ENCODE measurements at places on chromosomes 12 and 14.

DNA sequence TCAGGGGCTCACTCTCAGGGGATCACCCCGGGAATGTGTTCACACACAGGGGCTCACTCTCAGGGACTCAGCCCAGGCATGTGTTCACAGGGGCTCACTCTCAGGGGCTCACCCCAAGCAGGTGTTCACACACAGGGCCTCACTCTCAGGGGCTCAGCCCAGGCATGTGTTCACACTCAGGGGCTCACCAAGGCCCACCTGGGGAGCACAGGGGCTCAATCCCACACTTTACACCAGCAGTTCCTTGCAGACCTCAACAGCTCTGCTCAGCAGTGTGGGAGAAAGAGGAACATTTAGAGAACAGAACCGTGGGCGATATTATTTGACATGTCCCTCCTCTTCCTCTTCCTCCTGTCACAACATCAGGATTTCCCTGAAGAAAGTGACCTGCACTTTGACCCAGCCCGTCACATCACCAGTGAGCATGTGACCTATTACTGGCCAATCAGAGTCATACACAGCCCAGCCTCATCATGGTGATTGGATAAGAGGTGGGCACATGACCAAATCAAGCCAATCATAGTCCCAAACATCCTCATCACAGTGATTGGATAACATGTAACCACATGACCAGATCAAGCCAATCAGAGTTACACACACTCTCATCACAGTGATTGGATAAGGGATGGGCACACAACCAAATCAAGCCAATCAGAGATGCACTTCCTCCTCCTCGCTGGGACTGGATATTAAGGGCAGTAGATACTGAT is 359.4 kb upstream of the SFSWAP start:
- DNase-seq: no peak

- DNase-seq: no peak
Measured at GRCh38 chr14:86533834-86534233, 1003.9 kb downstream of the FLRT2 start.

- no peak for DNase-seq
Measured at GRCh38 chr12:120887253-120888043, 16.7 kb downstream of the SPPL3 start.

DNA sequence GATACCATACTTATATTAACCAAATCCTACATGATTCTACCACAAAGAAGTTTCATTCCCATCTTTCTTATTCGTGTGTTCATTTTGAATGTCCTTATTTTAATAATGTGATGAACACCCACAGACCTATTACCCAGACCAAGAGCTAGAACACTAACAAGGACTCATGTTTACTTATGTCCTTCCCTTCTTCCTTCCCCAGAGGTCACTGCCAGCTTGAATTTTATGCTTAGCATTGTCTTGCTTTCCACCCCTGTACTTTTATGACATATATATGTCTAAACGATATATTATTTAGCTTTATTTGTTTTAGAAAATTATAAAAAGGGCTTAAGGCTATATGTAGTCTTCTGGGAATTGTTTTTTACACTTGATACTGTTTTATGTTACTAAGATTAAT is 238.6 kb downstream of the LRIG3 start:
- DNase-seq: no peak

DNA sequence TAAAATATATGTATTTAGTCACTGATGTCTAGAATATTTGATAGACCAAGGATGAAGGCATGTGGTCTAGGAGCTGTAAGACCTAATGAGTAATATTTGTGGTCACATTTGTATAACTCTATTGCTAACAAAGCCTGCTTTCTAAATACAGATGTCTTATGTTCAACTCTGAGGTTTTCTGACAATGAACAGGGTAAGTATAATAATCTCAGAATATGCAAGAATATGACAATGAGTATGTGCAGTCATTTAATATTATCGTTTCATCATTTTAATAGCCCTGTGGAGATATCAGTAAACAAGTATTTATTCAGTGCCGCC is 389.6 kb downstream of the LRIG3 start:
- DNase-seq: no peak

- no peak for DNase-seq
Measured at GRCh38 chr12:114760151-114760877, 76.3 kb upstream of the TBX3 start.

DNA sequence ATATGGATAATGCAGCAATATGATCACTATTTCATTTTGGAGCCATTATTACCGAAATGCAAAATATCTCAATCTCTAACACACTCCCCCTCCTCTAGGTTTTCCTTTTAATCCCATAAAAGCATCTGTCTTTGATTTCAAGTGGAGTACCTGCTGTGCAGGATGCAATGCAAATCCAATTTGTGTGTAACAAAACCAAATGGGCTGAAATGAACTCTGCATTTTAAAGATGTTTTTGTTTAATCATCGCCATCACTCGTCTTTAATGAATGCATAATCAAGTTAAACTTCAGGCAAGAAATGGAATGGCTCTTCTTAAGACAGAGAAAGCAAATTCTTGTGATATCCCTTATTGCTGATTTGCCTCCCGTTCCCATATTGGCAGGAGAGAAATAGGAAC is 114.3 kb downstream of the SLC15A5 start:
- no peak for DNase-seq

DNA sequence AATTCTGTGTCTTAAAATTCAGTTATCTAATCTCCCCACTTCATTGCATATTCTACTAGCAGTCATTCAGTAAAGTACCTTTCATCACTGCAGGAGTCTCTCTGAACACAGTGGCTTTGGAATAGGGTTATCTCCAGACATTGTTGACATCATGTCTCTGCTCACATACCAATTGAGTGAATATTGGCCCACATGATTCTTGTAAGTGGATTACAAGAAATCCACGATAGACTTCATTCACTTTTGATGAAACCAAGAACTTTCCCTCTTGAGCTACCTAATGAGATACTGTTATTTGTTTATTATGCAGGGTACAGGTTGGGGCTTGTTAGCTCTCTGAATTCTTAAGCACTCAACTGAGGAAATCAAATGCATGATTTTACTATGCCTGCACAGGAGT is 284.9 kb downstream of the RAD51B start:
- DNase-seq: no peak

GRCh38 chr14:100025111-100025510 is 40.1 kb upstream of the EVL start:
- no peak for DNase-seq

DNA sequence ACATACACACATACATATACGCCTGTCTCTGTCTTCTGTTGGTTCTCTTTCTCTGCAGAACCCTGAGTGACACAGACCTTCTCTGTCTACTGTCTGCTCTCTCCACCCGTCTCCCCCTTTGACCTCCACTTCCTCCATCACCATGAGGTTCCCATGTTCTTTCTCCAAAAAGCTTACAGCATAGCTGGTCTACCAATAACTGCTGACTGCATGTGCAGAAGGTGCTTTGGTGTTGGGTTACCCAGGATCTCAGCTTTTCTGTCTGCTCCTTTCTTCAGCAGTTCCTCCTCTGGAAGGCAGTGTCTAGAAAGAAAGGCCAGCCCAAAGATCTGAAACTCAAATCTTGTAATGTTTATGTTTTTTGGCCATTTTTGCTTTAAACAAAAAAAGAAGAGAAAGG is 125.6 kb downstream of the SMOC1 start:
- DNase-seq: no peak

GRCh38 chr12:106758349-106759110 is 16.0 kb upstream of the RIC8B start:
- no peak for DNase-seq

DNA sequence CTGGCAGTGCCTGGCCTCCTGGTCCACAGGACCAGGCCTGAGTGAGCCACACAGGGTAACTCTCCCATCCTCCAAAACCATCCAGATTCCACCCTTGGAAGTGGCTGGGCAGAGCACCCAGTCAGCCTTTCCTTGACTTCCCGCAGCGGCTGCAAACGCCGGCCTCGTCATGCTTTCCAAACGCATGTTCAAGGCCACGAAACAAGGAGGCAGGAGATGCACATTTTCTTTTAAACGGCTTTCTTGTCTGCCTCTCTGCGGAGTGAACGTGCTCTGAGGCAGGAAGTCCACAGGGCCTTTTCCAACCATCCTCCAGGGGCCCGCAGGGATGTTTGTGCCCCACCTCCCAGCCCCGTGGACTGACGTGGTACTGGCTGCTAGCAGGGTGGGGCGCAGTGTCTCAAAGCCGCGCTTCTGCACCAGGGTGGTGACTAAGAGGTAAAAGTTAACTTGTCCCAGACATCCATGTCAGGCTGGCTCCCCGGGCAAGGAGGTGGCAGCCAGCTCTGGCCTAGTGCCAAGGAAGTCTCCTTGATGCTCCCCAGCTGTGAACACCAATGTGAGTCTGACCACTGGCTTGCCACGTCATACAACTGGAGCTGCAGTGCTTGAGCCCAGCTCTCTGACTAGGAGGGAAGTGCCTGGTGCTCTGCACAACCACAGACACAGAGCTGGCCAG is 45.0 kb downstream of the KCNA5 start:
- DNase-seq: no peak

DNA sequence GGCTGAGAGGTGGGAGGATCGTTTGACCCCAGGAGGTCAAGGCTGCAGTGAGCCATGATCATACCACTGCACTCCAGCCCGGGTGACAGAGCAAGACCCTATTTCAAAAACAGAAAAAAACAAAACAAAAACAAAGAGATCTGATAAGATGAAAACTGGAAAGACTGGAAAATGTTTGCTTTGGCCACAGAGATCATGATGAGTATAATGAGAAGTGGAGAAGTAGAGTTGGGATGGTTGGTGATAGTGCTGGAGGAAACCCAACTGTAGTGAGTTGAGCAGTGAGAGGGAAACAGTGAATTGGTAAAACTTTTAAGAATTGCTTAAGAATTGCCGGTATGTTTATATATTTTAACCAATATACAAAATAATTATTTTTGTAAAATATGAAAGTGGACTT is 39.2 kb downstream of the MON2 start:
- DNase-seq: no peak

DNA sequence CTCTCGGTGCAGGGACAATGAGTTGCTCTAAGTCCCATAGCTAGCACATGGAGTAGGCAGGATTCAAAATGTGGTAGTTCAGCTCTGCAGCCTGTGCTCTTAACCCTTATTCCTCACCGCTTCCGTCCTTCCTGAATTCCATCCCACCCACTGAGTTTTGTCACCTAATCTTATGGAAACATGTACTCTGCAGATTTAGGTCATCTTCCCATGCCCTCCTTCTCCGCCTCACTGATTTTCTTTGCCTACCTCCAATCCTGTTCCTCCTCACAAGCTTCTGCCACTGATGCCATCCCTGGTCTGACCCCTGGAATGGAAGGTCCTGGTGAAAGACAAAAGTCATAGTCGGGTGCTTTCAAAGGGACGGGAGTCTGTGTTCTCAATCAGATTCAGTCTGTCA is 46.5 kb upstream of the ABCC9 start:
- DNase-seq: no peak

DNA sequence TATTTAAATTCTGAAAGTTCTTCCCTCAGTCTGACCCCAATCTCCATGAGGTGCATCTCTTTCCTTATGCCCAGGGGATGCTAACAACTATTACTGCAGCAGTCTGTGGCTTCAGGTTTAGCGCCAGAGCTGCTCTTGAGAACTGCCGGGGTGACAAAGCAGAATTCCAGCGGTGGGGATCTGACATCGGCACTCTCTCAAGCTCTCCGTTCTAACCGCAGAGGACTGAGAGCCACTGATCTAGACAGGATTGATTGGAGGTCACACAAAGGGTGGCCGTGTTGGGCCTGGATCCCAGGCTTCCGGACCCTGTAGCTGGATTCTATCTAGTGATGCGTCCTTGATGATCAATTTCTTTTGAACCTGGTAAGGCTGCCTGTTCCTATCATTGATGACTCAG is 155.6 kb upstream of the TMEM132C start:
- no peak for DNase-seq

- no peak for DNase-seq
Measured at GRCh38 chr12:80862531-80862930, 75.2 kb downstream of the LIN7A start.

- no peak for DNase-seq
Measured at GRCh38 chr12:48388938-48389337, 38.2 kb upstream of the ZNF641 start.

- no peak for DNase-seq
Measured at GRCh38 chr12:121255433-121255832, 41.1 kb downstream of the CAMKK2 start.

GRCh38 chr12:50123203-50123602 is 11.2 kb downstream of the COX14 start:
- DNase-seq: no peak

DNA sequence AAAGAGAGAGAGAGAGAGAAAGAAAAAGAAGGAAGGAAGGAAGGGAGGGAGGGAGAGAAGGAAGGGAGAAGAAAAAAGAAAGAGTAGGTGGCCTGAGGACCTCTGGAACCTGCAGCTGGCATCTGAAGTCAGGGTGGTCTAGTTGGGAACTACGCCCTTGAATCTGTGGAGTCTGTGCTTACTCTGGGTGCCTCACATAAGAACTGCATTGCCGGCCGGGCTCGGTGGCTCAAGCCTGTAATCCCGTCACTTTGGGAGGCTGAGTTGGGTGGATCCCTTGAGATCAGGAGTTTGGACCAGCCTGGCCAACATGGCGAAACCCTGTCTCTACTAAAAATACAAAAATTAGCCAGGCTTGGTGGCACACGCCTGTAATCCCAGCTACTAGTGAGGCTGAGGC is 10.0 kb upstream of the NRDE2 start:
- no peak for DNase-seq

- DNase-seq: no peak
Measured at GRCh38 chr12:113519464-113520307, 48.0 kb upstream of the LHX5 start.

DNA sequence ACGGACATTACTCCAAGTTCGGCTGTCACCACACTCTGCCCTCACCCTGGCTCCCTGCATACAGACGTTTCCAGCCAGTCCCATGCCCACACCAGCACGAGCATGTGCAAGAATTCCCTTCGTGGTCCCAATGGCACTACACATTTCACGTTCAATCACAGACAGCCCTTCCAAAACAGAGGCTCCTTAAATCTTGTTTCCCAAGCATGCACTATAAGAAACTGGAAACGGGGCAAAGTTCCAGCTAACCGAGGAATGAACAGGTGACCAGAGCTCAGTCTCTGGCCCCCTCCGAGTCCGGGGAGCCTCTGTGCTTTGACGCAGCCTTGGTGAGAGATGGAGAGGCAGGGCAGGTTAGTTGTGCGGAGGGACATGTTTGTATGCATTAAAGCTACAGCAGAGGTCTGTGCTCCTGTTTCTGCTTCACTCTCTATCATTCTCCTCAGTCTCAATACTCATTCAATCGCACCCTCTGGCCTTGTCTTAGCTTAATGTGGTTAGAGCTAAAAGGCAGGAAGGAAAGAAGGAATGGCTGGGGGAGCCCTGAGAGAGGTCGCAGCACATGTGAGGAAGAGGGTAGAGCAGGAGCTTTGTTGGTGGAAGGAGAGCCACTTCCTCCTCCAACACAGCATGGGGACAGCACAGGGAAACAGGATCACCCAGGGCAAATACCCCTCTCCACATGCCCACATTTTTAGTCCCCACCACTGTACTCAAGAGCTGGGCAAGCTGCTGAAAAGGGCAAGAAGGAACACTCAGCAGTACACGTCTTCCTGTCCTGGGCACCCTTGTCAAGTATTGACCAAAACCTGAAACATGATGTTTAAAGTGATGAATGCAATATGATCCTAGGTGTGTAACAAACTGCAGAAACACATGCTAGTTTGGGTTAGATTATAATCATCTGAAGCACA is 12.2 kb upstream of the SELPLG start:
- DNase-seq: no peak

- DNase-seq: no peak
Measured at GRCh38 chr12:118166946-118167345, 31.0 kb downstream of the PEBP1 start.

- no peak for DNase-seq
Measured at GRCh38 chr14:61644834-61645233, 50.5 kb upstream of the HIF1A start.

All from femur (tissue), 1 donor.